Gastrocnemius medialis (tissue), 4 donors: ENCODE measurements at places on chromosomes 3 and 15. TPM values are rescaled to one million over a fixed set of nuclear protein-coding genes. Genes with fewer than 3 reads are reported as not detected.

Gene SLC22A14
- total RNA-seq: not detected

Gene GOLGA8N
- total RNA-seq: 1.4 TPM

Gene PHLDB2
- 4.9 TPM for total RNA-seq

Gene ACAP2
- 16.6 TPM for total RNA-seq

Gene KY
- 0.68 TPM for total RNA-seq
